ENCODE measurements at places on chromosomes 2 and 18. TPM values are rescaled to one million over a fixed set of nuclear protein-coding genes. Genes with fewer than 3 reads are reported as not detected.

DNA sequence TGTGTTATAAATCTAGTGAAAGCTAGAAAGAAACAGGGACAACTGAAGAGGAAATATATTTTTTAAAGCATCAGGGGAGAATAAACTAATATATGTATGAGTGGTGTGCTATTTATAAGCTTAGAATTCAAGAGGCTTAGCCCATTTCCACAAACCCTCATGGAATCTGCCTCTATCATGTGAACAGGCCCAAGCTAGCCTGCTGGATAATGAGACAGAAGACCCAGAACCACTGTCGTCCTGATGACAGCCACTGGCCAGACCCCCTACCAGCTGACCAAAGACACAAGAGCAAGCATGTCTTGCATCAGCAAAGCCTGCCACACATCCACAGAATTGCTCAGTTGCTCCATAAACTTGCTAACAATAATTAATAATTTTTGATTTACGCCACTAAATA, 382.3 kb upstream of the NXPH2 start:
- DNase-seq = no peak
- no peak overlapping the region for H3K4me3 ChIP-seq
- H3K4me1 ChIP-seq = no peaks in the 10 kb centered on the region
- no peaks in the 10 kb centered on the region for H3K27me3 ChIP-seq

- no peaks in the 10 kb centered on the region for H3K36me3 ChIP-seq
- H3K4me3 ChIP-seq = no peak overlapping the region
- no peak overlapping the region for H3K27ac ChIP-seq
- H3K27me3 ChIP-seq = no peaks in the 10 kb centered on the region
- no peak for DNase-seq
These were observed 25.9 kb upstream of the DNER start for GRCh38 chr2:229740279-229740678.

DNA sequence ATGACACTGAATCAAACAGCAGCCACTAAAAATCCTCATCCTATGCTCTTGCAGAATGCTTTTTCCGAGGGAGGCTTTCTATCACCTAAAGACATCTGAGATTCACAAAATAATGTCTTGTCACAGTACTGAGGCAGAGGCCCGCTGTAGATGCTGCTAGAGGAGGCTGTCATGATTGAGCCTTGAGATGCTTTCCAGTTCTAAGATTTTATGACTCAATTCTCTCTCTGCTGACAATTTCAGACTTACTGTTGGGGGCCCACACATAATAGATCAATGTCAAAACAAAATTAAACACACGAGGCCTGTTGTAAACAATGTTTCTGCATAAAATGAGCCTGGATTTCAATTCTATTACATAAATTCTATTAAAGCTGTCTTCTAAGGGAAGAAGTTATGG, 132.7 kb upstream of the ARL4C start:
- no peak overlapping the region for H3K4me3 ChIP-seq
- no peak overlapping the region for H3K27ac ChIP-seq
- no peaks in the 10 kb centered on the region for H3K36me3 ChIP-seq
- peaks cover 3% of the 10 kb centered on the region for H3K27me3 ChIP-seq
- no peak for DNase-seq

DNA sequence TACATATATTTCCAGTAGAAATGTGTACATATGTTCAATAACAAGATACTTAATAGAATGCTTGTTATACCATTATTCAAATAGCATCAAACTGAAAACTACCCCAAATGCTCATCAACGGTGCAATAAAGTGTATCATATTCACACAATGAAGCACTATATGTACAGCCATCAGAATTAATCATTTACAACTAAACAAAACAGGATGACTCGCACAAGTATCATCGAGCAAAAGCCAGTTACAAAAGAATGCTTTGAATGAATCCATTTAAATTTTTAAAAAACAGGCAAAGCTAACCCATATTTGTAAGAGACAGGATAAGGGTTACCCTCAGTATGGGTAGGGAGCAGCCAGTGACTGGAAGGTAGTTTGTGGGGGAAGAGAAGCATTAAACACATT, 132.8 kb upstream of the PDE1A start:
- H3K4me1 ChIP-seq = no peaks in the 10 kb centered on the region
- DNase-seq = no peak
- H3K36me3 ChIP-seq = no peaks in the 10 kb centered on the region
- H3K4me3 ChIP-seq = no peak overlapping the region

GRCh38 chr2:191539068-191539467, 138.9 kb upstream of the NABP1 start:
- no peak for DNase-seq
- no peaks in the 10 kb centered on the region for H3K27me3 ChIP-seq
- no peaks in the 10 kb centered on the region for H3K4me1 ChIP-seq
- no peak overlapping the region for H3K4me3 ChIP-seq

PID1 gene
- 10.6 TPM for total RNA-seq

ESPNL gene
- total RNA-seq = 0.32 TPM

DNA sequence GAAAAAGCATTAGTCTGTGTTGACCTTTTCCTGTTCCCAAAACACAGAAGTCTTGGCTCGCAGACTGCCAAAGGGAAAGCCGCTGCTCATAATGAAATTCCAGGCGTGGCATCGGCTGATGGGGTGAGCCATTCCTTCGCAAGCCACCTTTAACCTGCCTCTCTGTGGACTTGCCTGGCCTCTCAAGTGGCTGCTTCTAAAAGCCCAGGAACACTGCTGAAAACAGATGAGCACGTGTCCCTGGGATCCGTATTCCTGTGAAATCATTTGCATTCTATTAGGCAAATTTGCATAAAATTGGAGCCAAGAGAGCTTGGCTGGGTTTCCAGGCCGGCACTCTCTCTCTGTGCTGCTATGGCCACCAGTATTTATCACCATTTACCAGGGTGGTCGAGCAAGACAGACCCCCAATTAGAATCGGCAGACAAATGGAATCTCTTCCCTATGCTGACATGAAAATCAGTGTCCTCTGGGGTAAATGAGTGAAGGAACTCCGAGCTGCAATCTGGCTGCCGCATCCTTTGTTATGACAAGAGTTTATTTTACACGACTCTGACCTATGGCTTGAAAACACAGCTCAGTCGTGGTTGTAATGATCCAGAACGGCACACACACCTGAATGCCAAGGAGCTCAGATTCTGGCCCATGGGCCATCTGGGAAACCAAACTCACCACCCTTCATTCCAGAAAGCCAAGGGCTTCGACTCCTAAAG, 21.7 kb downstream of the BCL2 start:
- no peak for DNase-seq
- H3K27me3 ChIP-seq = no peaks in the 10 kb centered on the region
- H3K36me3 ChIP-seq = no peaks in the 10 kb centered on the region
- H3K4me3 ChIP-seq = no peak overlapping the region
- H3K4me1 ChIP-seq = peaks cover 30% of the 10 kb centered on the region

ANKRD36B gene
- 3.2 TPM for total RNA-seq

DNA sequence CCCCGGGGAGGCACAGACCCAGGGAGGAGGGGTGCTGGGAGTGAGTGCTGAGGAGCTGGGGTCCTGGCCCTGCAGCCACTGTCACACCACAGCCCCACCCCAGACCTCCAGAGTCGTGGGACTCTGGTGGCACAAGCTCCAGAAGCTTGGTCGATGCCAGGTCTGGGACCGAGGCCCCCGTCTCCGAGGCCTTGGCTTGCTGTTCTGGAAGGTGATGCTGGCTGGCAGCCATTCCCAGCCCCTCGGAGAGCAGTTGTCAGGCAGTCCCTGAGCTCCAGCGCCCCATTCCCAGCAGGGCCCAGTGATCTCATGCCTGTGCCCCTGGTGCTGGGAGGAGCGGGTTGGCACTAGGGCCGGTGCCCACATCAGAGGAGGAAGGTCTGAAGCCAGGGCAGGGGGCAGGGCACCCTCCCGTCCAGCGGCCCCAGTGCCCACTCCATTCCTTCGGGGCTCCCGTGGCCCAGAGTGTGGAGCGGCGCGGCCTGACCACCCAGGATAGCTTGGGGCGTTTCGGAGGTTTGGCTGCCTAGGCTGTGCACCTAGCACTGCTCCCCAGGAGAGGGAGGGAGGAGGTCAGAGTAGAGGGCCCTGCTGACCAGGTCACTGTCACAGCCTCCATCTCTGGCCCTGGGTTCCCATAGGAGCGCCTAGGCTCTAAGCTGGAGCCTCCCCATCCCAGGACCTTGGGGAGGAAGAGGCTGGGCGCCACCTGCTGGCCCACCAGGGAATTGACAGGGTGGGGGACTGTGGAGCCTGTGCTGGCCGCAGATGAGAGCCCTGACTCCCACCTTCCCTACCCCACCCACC, 16.8 kb upstream of the ALPI start:
- no peak overlapping the region for H3K27ac ChIP-seq
- H3K36me3 ChIP-seq = no peaks in the 10 kb centered on the region
- no peaks in the 10 kb centered on the region for H3K27me3 ChIP-seq
- peaks cover 4% of the 10 kb centered on the region for H3K4me1 ChIP-seq
- no peak overlapping the region for H3K4me3 ChIP-seq

DNA sequence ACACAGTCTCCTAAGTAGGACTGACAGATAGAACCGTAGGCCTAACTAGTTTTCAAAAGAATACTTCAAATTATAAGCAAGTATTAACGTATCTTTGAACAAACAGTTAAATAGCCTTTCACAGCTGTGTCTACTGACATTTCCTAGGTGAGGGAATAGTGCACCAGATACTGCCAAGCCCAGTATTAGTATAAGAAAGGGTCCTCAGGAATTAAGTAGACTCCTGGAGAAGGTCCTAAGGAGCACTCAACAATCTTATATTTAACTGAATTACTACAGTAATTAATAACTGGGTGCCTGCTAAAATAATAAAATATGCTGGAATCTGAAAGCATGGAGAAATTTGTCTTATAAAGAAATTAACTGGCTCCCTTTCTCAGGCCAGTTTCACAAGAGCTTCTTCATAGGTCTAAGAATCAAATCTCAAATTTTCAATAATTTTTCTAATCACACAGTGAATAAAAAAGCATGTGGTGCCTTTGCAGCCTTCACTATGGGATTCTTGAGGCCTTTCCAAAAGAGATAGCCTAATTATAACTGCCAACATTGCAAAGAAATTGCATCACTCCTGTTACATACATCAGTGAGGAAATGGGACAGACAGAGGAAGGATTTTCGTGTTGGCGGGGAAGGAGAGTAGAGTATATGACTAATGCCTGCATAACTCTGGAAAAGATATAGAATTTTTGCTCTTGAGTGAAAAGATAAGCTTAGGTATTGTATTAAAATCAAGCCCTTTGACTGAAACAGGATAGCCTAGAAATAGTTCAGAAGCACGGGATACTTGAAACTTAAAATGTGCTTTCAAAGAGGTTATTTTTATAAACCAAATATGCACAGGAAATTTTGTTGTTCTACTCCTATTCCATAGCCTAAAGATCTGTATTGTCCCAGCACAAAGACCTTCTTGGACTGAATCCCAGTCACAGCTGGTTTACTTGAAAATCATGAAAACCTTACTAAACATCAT, 228.6 kb upstream of the STK17B start:
- H3K27ac ChIP-seq = no peak overlapping the region
- H3K4me1 ChIP-seq = peaks cover 5% of the 10 kb centered on the region

RNF25 gene
- 22.9 TPM for total RNA-seq

DNA sequence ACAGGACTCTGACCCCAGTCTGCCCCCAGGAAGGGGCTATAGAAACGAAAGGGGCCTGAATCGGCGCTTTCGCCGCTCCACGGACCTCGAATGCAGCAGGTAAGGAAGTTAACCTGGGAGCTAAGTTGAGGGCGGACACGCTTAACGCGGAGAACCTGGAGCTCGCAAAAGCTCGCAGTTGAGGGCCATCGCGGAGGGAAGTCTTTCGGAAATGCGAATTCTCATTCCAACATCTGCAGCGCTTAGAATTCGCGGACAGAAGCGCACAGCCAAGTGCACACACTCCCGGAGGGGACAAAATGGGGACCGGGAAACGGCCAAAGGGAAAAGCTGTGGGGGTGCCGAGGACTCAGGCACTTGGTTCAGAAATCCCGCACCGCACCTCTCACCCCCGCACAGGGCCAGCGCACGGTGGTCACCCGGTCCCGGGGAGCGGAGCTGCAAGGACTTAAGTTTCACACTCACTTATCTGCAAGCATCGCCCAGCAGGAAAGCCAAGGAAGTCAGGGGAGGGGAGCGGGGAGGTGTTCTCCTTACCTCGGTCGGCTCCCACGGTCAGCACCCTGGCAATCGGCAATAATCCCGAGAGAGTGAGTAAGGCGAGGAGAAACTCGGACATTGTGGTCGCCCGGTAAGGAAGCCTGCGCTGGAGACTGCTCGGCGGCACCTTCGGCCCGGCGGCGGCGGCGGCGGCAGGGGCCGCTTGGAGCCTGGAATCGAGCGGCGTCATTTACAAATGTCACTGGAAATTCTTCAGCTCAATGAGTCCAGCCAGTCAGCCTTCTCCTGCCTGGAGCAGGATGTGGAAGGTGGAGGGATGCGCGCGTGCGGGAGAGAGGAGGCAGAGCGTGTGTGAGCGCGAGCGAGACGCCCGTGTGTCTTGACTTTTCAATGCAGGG, 456 bp downstream of the LRP1B start:
- H3K36me3 ChIP-seq = no peaks in the 10 kb centered on the region
- H3K4me1 ChIP-seq = peaks cover 5% of the 10 kb centered on the region
- peaks cover 22% of the 10 kb centered on the region for H3K27me3 ChIP-seq
- peak overlapping the region; percentile 60 for H3K4me3 ChIP-seq
- H3K27ac ChIP-seq = no peak overlapping the region
- DNase-seq = peak; percentile 39

PDE1A gene
- 1.8 TPM for total RNA-seq

DNA sequence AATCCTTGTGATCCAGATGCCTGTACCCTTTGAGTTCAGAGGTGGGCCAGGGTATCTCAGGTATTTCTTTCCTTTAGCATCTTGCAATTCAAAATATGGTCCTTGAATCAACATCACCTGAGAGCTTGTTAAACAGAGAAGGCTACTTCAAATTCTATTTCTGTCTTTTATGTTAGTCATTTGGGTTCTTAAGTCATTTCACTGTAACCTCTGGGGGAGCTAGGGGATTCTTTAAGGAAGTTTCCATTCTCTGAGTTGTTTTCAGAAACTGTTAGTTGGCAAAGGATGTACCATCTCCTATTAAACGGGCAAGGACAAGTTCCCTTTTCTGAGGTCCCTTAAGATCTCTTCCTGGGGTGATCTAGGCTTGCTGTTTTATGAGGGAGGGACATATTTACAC, 16.6 kb downstream of the CFLAR start:
- H3K27ac ChIP-seq = peak overlapping the region; percentile 100
- DNase-seq = no peak
- no peaks in the 10 kb centered on the region for H3K27me3 ChIP-seq
- H3K4me1 ChIP-seq = peaks cover 78% of the 10 kb centered on the region
- H3K36me3 ChIP-seq = peaks cover 65% of the 10 kb centered on the region
- H3K4me3 ChIP-seq = peak overlapping the region; percentile 100

DNA sequence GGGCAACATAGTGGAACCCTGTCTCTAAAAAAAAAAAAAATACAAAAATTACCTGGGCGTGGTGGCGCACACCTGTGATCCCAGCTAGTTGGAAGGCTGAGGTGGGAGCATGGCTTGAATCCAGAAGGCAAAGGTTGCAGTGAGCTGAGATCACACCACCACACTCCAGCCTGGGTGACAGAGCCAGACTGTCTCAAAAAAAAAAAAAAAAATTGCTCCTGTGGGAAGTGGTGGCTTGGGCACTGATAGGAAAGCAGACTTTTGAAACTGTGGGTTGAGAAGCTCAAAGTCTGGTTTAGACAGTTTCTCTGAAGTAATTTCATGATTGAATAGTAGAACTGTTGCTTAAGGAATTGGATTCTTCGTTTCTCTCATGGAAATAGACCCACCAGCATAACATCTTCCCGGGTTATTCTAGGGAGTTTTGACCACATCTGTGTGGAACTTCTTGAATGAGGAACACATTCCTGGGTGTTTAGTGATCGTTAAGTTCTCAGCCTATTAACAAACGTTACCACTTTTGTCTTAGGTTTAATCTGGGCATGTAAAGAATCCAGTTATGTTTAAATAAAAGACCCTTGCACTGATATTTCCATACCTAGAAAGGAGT, 33.5 kb downstream of the GRHL1 start:
- no peak for DNase-seq
- H3K27ac ChIP-seq = peak overlapping the region; percentile 15
- H3K4me1 ChIP-seq = peaks cover 19% of the 10 kb centered on the region
- H3K36me3 ChIP-seq = no peaks in the 10 kb centered on the region
- no peaks in the 10 kb centered on the region for H3K27me3 ChIP-seq
